HT1080 (cell line): ENCODE measurements at places on chromosomes 11 and 22. TPM values are rescaled to one million over a fixed set of nuclear protein-coding genes. Genes with fewer than 3 reads are reported as not detected.

The CRYAB gene
- total RNA-seq = not detected in 2 replicates

The OR2AG1 gene
- total RNA-seq = not detected in 2 replicates

The OR4P4 gene
- total RNA-seq = not detected in 2 replicates

The CHADL gene
- total RNA-seq = not detected in 2 replicates

The RASD2 gene
- total RNA-seq = not detected in 2 replicates

The BACE1 gene
- total RNA-seq = 7.3 and 13.4 TPM in 2 replicates

The SHANK3 gene
- 0.58 and 0.63 TPM in 2 replicates for total RNA-seq

The LIF gene
- total RNA-seq = 7.7 and 8.8 TPM in 2 replicates

The CABP4 gene
- total RNA-seq = not detected in 2 replicates

The MTCH2 gene
- 116 and 192 TPM in 2 replicates for total RNA-seq

The SLC35E4 gene
- 34.7 and 40.0 TPM in 2 replicates for total RNA-seq

The PTPRCAP gene
- 0.60 TPM in 1 of 2 replicates, not detected in the other for total RNA-seq

The APOL6 gene
- 4.3 and 4.6 TPM in 2 replicates for total RNA-seq

The GDPD4 gene
- total RNA-seq = not detected in 2 replicates

The API5 gene
- 82.5 and 98.2 TPM in 2 replicates for total RNA-seq
